A549 treated with AZD2906 at 1 μM for 4 hours (cell line): ENCODE measurements at places on chromosomes 7 and 10. TPM values are rescaled to one million over a fixed set of nuclear protein-coding genes. Genes with fewer than 3 reads are reported as not detected.

Gene EMX2
- 0.03 TPM in 1 of 5 replicates, not detected in the others for total RNA-seq

Gene CALHM1
- total RNA-seq, result 0.02 TPM in 1 of 5 replicates, not detected in the others

Gene HABP2
- 0.08 to 0.19 TPM (median 0.10 TPM) in 5 replicates for total RNA-seq

Gene MPP7
- total RNA-seq, result 0.11 to 0.44 TPM (median 0.24 TPM) in 5 replicates

Gene KEL
- total RNA-seq, result 0.08 TPM in 1 of 5 replicates, not detected in the others

Gene MARVELD1
- total RNA-seq, result 43.7 to 55.5 TPM (median 52.2 TPM) in 5 replicates

Gene PTCD1
- total RNA-seq, result 6.1 to 7.3 TPM (median 6.9 TPM) in 5 replicates

Gene NANOS1
- 2.0 to 3.4 TPM (median 2.9 TPM) in 5 replicates for total RNA-seq

Gene ZNF467
- total RNA-seq, result 0.92 to 1.6 TPM (median 1.2 TPM) in 5 replicates

Gene TRAPPC14
- total RNA-seq, result 9.6 to 13.2 TPM (median 12.4 TPM) in 5 replicates

Gene SAMD9
- total RNA-seq, result 2.2 to 4.2 TPM (median 3.5 TPM) in 5 replicates

Gene MMRN2
- total RNA-seq, result 0.40 to 1.4 TPM (median 0.93 TPM) in 5 replicates

Gene BLNK
- total RNA-seq, result 0.06 TPM in 1 of 5 replicates, not detected in the others

Gene OR6V1
- total RNA-seq, result not detected in 5 replicates

Gene TCF7L2
- 22.2 to 28.1 TPM (median 25.1 TPM) in 5 replicates for total RNA-seq

Gene ECHDC3
- 9.4 to 10.9 TPM (median 10.4 TPM) in 5 replicates for total RNA-seq
